Uterus (tissue), 4 donors: ENCODE measurements at places on chromosomes 3 and 15.

DNA sequence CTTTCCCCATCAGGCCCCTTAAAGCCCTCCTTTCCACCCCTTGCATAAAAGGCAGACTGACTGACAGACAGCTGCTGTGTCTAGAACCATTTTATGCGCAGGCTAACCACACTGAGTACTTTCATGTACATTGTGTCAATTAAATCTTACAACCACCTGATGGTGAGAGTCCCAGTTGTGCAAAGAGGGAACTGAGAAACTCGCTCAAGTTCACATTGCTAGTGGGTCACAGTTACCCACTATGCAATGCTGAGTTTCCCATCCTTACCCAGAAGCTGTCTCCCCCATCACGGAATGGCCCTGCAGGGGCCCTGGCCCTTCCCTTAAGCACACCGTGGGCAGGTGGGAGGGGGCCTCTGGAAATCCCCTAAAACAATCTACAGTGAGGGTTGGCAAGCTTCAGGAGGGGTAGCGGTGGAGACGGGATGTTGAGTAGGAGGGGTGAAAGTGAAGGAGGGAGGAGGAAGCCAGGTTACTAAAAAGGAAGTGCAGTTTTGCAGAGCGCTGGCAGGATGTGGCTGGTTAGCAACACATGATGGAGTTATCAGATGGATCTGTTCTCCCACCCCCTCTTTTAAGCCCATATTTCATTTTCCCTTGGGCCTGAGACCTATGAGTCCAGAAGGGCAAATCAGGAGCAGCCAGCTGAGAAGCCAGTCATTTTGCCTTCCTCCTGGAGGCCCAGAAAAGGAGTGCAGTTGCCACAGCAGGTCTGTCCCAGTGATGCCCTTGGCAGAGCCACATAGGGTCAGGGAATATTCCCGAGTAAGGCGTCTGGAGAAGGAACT lies 30.0 kb downstream of the STARD5 start:
- DNase-seq, result no peak

- DNase-seq, result no peak
Measured at GRCh38 chr3:125512135-125512920, 7.7 kb downstream of the SNX4 start.

DNA sequence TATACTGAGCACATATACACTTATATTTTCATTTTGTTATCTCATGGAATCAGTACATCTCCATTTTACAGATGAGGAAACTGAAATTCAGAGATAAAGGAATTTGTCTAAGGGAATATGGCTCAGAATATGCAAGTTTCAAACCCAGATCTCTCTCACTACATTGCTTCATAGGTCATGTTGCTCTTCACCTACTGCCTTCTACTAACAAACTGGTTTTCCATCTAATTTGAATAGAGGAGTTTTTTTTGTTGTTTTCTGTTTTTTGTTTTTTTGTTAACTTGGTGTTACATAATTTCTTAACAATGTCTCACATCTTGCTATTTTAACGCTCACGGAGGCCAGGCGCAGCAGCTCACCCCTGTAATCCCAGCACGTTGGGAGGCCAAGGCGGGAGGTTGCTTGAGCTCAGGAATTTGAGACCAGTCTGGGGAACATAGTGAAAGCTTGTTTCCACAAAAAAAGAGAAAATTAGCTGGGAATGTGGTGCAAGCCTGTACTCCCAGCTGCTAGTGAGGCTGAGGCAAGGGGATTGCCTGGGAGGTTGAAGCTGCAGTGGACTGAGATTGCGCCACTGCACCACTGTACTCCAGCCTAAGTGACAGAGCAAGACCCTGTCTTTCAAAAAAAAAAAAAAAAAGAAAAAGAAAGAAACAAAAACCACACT lies 37.0 kb downstream of the FMN1 start:
- no peak for DNase-seq

DNA sequence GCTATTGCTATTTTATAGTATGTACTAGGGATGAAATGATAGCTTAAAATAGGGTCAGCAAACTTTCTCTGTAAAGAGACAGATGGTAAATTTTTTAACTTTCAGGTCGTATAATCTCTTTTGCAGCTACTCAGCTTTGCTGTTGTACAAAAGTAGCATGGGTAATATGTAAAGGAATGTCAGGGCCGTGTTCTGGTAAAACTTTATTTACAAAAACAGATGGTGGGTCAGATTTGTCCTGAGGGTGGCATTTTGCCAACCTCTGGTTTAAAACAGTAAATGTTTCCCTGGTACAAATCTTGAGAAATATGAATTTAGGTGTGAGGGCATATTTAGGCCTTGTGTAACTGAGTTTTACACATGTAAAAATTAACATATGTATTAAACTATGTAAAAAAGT lies 18.6 kb downstream of the NMD3 start:
- DNase-seq, result no peak

GRCh38 chr3:56025326-56025725 lies 442.9 kb downstream of the ERC2 start:
- no peak for DNase-seq

DNA sequence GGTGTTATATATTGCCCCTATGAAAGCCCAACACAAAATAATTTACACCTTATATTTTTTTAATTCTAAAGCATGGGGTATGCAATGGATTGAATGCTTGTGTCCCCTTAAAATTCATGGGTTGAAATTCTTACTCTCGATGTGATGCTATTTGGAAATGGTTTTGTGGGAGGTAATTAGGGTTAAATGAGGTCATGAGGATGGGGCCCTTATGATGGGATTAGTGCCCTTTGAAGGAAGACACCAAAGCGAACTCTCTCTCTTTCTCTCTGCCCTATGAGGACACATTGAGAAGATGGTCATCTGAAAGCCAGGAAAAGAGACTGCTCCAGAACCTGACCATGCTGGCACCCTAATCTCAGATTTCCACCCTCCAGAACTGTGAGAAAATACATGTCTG lies 7.6 kb upstream of the SRGAP3 start:
- no peak for DNase-seq
